ENCODE measurements at places on chromosomes 12 and 14.
A peak's percentile ranks its signal among the peaks of the same experiment; 100 is the strongest.

DNA sequence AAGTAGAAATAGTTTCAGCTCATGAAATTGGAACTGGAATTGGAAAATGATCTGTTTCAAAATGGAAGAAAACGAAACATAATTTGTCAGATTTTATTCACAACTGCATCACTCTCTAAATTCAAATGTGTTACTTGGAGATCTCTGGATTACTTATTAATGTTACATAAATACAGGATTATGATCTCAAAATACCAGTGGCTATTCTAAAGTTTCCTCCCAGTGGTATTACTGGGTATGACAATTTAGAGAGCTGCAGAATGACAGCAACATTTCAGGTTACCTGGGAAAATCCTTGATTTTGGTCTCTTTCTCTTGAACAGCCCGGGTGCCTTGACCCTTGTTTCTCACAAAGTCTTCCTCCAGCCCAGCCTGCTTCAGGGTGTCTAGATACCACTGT lies 14.2 kb downstream of the FAM161B start:
- no peak for DNase-seq

GRCh38 chr14:92783813-92784431 lies 10.2 kb upstream of the GOLGA5 start:
- peak; percentile 62 for DNase-seq

DNA sequence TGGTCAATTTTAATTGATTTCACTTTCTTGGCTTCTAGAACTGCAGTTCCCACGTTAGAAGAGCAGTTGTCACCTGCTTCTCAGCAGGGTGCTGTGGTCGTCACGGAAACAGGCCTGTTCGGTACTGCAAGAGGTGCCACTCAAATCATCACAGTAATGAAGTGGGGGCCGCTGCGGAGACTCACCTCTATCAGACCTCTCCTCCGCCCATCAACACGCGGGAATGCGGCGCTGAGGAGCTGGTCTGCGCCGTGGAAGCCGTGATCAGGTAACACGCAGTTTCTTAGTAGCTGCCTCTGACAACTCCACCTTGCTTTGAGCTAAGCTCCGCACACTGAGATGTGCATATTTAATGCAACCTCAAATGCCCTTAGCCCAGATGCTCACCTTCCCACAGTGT lies 107.2 kb downstream of the UNC79 start:
- peak; percentile 44 for DNase-seq

DNA sequence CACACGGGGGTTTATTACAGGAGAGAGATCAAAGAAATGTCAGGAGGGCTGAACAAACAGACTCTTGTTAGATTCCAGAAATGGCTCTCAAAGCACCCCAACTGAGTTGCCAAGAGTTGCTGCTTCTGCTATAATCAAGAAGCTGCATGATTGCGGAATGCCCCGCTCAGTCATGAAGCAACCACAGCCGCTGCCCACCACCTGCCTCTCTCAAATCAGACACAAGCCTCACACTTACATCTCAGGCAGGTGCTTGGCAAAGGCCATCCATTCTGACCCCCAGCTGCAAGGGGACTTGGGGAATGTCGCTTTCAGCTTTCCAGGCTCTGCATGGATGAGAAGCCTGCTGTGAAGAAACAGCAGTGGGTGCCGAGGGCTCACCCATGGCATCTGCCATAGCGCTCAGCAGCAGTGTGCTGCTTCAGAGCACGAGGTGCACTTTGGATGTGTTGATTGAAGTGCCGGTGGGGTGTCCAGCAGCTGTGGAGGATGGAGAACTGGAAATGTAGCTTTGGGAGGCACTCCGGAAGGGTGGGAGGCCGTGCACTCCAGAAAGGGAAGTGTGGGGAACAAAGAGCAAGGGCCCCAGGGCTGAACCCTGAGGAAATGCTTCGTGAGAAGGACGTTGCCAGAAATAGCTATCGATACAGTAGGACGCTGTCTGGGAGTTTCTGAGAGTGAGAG lies 37.7 kb downstream of the LRRC74A start:
- peak; percentile 54 for DNase-seq

DNA sequence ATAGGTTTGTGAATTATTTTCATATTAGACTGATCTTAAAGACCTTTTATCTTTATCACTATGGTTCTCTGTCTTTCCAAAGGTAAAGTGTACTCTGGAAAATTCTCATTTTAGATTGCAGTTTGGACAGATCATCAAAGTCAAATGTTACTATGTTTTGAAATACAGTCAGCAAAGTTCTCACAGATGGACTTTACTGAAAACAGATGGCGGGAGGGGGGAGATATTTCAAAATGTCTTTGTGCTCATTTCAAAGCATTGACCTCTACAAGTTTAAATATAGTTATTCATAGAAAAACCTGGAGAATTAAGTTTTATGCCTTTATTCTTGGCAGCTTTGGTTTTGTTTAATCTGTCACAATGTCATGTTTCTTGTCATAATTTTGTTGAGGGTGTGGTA lies 51.8 kb upstream of the LRTM2 start:
- DNase-seq: no peak

DNA sequence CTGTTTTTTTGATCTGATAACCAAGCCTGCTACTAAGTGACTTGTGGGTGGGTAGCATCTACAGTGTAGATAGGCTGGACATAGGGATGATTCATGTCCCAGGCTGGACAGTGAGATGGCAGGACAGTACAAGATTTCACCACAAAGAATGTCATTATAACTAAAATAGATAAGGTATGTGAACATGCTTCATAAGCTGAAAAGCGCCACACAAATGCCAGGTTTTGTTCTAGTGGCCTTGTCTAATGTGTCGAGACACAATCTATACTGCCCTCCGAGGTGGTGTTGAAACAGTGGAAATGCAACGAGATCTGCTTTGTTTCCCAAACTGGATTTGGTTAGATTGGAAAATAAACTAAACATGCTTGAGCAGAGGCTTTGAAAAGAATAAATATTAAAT lies 4.4 kb downstream of the LGALS3 start:
- DNase-seq: no peak

- no peak for DNase-seq
Measured at GRCh38 chr12:38162013-38162412, 154.6 kb upstream of the ALG10B start.

- DNase-seq: no peak
Measured at GRCh38 chr12:25979059-25979458, 20.6 kb downstream of the RASSF8 start.

DNA sequence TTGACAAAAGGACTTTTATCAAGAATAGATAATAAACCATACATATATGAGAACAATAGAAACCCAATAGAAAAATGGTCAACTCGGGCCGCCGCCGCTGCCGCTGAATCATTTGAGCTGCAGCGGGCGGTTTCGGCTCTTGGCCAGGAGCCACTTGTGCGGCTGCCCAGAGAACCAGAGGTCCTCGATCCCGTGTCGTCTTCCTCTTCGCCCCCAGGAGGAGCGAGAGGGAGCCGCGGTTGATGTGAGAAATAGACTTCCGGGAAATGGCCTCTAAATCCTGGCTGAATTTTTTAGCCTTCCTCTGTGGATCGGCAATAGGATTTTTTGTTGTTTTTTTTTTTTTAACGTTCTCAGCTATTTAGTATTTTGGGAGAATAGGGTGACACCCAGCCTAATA lies 44.8 kb downstream of the CPSF6 start:
- DNase-seq: peak; percentile 78

- peak; percentile 81 for DNase-seq
Measured at GRCh38 chr12:57845478-57846284, 848 bp downstream of the CTDSP2 start.

GRCh38 chr12:21797539-21797938 lies 23.0 kb upstream of the KCNJ8 start:
- no peak for DNase-seq

DNA sequence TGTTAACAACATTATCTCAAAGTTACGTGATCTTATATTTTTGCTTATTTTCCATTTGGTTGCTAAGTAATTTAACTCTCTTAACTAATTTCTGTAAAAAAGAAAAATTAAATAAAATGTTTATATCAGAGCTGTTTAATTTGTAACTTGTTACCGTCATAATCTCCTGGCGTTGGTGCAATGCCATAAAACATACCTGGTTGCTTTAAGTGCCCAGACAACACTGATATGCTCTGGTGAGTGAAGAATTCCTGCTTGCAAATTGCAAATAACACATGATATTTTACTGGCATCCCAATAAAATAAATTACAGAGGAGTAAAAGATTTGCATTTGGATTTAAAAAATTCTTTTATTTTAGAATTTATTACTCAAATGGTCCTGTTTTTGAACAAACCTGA lies 640.1 kb upstream of the MIS18BP1 start:
- DNase-seq: no peak

- no peak for DNase-seq
Measured at GRCh38 chr12:124994437-124994975, 1.1 kb downstream of the BRI3BP start.

- DNase-seq: no peak
Measured at GRCh38 chr12:608921-609320, 54.3 kb downstream of the NINJ2 start.

DNA sequence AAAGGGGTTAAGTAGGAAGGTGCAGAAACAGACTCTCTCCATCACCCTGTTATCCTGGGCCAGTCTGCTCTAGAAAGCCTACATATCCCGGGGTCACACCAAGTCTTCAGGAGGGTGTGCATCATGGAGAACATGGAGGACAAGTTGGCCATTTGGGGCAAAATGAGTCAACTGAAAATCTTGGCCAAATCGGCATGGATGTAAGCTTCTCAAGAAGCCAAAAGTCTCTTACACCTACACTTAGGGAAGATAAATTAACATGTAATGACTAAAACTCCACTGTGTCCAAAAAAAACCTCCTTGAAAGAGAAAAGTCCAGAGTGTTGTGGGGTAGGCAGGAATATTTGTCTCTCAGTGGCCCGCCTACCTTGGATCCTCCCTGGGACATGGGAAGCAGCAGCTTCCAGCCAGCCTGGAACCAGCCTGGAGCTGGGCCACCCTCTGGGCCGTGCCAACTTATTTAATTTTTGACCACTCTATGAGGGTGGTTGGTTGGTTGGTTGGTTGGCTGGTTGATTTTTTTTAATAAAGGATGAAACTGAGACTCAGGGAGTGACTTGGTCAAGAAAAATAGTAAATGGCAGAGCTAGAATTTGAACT lies 17.9 kb upstream of the TC2N start:
- DNase-seq: no peak

DNA sequence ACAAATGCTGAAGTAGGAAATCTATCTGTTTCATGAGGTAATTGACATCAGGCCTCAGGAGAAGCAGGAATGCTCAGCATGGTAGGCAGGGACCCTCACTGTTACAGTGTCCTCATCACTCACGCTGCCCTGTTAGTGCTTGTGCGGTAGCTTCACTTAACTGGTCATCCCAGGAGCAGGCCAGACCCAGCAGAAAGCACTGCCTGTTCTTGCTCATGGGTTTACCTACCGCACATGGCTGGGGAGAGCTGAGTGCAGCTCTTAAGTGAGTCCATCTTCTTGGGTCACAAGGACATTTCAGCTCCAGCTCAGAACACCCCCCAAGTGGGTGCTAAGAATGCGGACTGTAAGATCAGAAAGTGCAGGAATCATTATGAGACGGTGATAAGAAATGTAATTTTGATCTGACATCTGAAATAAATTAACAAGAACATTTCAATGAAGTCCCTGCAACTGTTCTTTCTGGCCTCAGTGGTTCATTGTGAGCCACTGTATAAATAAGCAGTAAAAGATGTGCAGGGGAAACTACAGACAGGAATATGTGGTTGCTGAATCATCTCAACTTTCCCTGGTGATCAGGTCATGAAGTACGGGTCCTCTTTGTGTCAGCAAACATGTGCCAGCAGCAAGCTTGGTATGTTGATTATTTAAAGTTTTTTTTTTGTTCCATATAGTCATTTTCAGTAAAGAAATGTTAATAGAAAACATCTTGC lies 757.7 kb upstream of the TMEM132C start:
- no peak for DNase-seq

DNA sequence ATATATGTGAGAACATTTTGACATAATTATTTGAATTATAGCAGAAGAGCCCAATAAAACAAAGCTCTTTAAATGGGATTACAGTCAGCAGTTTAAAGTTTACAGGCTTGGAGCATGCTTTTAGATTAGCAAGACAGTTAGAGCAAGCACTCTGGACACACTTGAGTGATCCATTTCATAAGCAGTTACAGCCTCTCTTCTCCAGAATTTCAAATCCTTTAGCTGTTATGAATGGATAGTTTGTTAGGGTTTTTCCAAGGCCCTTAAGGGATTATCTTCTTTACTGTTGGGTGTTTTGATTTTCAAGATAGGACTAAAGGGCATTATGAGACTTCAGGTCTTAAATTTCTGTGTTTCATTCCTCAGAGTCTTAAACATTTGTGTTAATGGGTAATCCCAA lies 36.3 kb downstream of the BEST3 start:
- no peak for DNase-seq

GRCh38 chr12:92464911-92465310 lies 237.9 kb upstream of the PLEKHG7 start:
- DNase-seq: no peak

- no peak for DNase-seq
Measured at GRCh38 chr12:65595016-65595560, 229.2 kb upstream of the HMGA2 start.

DNA sequence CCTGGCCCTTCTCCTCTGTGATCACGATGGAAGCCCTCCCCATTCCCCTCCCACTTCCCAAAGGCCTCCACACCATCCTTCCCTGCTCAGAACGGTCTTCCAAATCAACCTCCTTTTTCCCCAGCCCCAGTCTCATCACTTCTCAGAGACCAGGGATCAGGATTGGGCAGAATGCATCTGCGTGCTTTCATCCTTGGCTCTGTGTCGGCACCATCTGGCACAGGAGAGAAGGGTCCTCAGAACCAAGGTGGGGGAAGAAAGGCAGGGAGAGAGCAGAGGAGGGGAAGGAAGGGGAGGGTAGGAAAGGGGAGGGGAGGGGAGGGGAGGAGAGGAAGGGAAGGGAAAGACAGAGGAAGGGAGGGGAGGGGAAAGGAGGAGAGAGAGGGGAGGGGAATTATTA lies 52.4 kb upstream of the FICD start:
- DNase-seq: no peak

GRCh38 chr14:76708028-76708427 lies 53.2 kb upstream of the VASH1 start:
- no peak for DNase-seq
